Endothelial cell of umbilical vein (primary cell): ENCODE measurements at places on chromosomes 12 and 14.
A peak's percentile ranks its signal among the peaks of the same experiment; 100 is the strongest.

- no peak for DNase-seq
These were observed 4.9 kb upstream of the EXOC3L4 start for GRCh38 chr14:103089386-103090335.

GRCh38 chr14:72756967-72757366 lies 136.9 kb downstream of the DPF3 start:
- no peak for DNase-seq

- no peak for DNase-seq
These were observed 11.5 kb upstream of the PLEK2 start for GRCh38 chr14:67423424-67423823.

DNA sequence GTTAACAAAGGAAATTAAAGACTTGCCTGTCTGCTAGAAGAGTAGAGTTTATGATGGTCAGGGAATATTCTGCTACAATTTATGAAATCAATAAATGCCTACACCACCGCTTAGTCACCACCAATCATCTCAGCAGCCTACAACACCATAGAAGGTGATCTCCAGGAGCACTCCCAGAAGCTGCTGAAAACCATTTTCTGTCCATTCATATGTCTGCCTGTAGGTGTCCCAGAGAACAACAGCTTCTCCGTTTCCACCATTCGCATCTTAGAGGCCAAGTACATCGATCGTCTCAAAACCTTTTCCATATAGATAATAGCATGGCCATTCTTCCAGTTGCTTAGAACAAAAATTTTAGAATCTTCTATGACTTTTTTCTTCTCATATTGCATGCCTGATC lies 303.4 kb downstream of the KCNC2 start:
- DNase-seq: no peak

DNA sequence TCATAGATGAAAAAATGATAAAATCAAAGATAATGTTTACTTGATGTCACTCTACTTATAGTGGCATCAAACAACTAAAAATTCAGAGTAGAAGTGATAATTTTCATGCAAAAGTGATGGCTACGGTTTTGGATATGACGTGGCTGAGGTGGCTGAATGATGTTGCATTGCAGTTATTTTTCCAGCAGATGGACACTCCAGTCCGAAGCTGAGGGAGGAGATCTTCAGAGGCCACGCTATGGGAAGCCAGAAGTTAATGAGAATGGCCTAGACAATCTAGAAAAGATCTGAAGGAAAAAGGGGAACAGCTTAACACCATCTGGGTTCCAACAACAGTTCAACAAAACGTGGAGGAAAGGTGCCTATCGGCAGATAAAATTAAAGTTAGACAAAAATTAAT lies 279.8 kb downstream of the SOX5 start:
- no peak for DNase-seq

DNA sequence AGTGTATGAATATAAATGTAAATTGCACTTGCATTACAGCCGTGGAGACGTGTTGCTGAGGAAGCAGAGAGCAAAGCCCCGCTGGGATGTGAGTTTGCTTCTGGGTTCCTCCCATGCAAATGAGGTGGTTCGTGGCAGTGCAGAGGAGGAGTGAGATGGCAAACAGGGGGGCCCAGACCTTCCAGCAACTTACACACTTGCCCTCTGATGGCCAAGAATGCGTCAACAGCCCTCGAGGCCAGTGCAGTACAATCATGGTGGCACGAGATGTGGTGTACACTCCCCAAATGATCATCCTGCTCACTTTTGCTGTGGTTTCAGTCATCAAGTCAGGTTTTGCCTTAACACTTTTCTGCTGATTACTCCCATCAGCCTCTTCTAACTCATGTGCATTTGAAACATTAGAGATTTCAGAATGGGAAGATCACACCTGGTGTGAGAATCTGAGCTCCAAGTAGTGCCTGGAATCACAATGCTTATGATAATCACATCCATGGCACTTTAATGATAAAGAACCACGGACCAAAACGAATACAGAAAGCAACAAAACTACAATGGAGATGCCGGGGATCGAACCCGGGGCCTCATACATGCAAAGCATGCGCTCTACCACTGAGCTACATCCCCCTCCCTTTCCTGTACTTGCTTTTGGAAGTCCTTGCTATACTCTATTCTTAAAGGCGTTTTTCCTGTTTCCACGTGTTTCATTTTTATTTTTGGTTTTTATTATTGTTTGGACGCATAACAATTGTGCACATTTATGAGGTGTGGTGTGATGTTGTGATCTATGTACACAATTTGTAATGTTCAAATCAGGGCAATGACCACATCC lies 7.0 kb upstream of the UBC start:
- peak; percentile 72 for DNase-seq

DNA sequence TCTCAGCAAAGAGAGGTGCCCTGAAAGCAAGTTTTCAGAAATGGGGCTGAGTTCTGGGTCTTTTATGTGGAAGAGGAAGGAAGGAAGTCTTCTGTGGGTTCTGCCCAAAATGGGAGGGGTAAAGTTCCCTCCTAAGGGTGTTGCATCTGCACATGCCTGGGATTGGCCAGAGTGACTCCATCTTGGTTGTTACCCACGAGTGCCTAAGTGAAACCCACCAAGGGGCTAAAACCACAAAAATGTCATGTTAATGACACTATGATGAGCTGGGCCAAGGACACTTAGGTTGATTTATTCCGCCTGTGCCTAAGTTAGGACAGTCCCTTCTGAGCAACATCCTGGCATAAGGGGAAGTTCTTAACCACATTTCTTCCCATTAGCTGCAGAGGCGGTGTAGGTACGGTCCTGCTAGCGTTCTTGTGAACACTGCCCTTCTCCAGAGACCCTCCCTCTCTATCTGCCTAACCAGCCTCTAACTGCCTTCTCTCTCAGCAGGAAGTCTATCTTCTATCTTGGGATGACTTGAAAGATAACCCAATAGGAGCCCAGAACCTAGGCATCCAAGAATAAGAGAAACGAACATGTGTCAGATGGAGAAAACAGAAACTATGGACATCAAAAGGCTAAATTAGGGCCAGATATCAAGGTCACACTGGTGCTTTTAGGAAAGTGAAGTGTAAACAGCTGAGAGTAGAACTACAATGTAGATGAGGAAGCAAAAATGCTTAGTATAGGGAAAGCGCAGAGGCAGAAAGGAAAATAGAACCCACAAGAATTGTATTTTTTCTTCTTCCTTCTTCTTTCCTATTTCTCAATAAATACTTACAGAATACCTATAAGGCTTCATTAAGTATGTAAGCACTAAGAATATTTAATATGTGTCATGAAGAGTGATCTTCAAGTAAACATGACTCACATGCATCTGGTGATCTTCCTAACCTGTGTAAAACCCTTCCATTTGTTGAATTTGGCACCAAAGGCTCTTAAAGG lies 104.2 kb upstream of the AMN1 start:
- no peak for DNase-seq

- DNase-seq: peak; percentile 72
These were observed 34.0 kb downstream of the FIGNL2 start for GRCh38 chr12:51814311-51815088.

DNA sequence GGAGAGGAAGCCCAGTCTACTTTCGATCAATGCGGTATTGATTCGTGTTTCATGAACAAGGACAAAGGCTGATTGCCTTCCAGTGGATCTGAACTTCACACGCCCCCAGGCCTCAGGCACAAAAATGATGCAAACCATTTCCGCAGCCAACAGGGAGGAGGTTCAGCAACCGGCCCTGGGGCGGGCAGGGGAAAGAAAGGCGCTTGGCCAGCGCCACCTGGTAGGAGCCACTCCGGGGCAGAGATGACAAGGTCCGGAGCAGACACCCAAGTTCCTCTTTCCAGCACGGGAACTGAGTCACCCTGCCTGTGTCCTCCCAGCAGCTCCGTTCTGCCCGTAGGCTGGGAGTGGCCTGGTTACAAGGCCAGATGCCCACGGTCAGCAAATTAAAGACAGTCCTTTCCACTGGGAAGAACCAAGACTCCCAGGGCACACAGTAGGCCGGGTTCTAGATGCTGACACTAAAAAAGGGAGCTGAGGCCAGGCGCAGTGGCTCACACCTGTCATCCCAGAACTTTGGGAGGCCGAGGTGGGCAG lies 136.3 kb downstream of the SCARB1 start:
- peak; percentile 86 for DNase-seq

DNA sequence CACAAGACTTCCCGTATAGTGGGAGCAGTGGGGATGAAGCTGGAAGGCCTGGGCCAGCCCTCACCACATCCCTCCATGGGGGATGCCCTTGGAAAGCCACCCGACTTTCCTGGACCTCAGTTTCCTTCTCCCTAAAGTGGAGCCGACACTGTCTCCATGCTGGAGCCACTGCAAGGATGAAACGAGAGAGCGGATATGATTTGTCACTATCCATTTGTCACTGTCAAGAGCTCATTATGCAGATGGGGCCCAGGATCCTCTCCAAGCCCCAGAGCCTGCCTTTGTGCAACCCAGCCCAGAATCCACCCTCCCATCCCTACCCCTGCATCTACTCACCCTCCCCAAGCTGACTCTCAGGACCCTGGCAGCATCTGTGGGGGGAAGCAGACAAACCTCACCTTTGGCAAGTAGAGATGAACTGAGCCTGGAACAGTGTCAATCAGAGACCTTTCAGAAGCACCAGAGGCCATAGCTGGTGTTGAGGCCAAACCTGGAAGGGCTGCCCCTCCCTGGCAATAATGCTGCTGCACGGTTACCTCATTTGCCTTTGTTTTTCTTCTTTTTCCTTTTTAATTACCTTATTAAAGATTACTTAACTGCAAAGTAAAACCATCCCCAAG lies 287.7 kb upstream of the RTL1 start:
- no peak for DNase-seq
